ENCODE measurements at places on chromosomes 1 and 21.
A peak's percentile ranks its signal among the peaks of the same experiment; 100 is the strongest.

DNA sequence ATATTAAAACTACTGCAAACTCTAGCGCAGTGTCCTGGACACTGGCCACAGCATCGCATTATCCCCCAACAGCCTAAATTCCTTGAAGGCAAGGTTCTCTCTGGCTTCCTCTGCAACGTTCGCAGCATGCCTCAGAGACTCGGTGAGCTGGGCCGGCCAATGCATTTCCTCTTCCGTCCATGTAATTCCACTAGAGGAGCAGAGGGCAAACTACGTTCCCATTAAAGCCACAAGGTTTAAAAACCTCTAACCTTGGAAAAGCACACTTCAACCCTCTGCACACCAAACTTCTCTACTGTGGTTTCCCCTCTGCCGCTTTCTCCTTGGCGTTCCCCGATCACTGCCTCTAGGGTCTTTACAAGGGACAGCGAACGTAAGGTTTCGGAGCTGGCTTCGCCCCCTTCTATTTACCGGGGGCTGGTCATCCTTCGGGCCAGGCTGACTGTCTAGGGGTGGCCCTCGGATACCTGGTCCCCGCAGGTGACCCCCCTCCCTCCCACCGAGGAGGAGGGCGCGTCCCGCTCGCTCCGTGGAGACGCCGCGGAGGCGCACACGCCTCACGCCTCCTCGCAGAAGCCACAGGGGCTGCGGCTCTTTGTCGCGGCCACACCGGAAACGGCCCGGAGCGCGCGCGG, 456 bp upstream of the SMYD2 start:
- DNase-seq, result peak; percentile 54

DNA sequence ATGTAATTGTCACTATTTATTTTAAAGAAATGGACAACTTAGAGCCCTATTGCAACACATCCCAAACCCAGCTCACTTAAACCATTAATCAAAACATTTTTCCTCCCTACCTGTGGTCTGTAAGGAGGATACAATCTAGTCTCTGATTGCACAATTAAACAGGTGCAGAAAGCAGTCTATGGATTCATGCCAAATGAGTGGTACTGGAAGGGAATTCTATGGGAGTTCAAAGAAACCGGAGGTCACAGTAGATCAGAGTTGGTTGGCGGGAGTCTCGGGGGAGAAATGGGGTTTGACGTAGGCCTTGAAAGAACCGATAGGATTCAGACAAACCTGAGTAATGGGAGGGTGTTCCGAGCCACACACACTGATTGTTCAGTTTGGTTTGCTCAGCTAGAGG, 314.9 kb downstream of the KIF26B start:
- no peak for DNase-seq

DNA sequence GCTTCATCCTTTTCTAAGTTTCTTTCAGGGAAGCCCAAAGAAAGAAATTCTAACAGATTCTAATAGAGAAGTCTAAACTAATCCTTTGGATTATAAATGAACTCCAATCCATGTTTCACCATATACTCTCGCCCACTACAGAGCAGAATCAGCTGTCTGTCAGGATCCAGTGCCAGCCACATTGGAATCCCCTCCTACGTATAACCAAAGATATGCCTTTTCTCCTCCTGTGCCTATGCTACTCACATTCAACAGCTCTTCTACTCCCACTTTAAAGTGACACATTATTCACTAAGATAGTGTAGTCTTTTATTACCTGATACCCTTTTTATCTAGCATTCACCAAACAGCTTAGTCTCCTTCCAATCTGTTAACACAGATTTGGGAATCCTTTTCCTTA, 3.1 kb downstream of the ETV3 start:
- no peak for DNase-seq

DNA sequence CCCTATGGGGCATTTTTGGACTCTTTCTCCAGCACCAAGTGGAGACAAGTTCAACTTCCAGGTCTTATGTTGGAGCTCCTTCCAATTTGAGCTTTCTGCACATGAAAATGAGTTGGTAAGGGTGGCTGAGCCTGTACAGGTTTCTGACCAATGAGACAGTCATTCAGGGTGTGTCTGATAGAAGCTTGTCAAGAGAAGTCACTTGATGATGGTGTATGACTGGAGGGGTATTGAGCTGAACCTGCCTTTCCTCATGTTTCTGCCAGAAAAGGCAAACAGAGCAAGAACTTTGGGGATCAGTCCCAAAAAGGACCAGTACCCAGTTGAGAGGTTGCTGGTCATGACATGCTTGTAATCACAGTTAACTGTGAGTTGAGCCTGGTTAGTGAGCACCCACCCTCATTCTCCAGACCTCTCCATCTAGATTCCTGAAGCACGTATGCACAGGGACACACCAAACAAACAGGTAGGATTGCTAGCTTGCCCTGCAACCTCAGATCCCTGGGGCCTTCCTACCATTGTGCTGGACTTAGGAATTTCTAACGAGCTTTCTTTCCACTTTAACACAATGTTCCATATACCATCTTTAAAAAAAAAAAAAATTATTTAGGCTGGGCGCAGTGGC, 26.6 kb downstream of the FAM89A start:
- DNase-seq, result no peak

DNA sequence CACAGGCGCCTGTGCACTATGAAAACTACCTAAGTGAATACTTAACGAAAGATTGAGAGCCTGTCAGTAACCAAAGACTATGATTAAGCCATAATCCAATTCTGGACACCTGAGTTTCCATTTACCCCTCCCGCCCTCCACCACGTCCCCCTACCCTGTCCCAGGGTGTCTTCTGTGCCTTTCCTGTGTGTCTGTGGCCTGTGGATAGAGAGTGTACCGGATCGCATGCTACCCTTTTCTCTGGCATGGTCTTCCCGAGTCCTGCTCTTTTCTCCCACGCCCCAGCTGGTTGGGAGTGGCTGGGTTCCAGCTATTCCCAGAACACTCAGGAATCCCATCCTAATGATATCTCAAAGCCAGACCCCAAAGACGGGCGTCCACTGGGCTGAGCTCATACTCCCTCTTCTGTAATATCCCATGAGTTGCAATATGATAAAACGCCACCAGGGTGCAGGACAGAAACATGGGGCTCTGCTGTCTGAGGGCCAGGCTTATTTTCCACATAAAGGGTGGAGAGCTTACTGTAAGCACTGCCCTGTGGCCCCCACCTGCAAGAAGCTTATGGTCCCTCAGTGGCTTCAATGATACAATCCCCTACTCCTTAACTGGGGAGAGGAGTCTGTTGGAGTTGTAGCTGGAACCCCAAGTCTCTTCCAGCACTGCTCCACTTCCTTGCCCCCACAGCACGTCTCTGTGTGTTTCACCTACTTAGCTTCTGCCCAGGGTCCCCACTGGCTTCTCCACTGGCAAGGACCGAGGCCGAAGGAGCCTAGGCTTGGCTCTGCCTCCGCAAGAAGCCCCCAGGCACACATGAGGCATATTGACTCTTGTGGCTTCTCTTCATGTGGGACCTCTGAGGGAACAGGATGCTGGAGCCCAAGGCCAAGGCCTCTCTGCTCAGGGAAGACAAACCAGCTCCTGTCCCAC, 17.6 kb upstream of the ALX3 start:
- DNase-seq, result peak; percentile 24

GRCh38 chr1:66711420-66711819, 40.8 kb upstream of the DYNLT5 start:
- DNase-seq, result no peak

DNA sequence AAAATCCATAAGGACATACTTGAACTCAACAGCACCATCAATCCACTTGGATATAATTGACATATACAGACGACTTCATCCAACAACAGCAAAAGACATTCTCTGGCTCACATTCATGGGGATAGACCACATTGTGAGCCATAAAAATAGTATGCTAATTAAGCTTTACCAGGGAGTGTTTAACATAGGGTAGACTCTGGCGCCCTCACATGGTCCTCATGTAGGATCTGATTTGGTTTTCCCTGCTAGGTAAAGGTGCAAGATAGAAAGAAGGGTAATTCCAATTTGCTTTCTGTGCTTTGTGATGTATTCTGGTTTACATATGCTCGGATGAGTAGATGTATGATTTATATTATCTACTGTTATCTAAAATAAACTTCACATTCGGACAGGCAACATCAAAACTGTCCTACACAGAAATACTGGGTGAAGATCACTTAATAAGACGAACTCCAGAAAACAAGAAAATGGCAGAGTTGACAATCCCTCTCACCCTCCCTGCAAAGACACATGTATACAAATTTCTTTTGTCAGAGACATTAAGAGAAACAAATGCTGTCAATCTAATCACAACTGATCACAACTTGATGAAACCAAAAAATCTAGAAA, 27.7 kb downstream of the CR1L start:
- no peak for DNase-seq

GRCh38 chr1:230798491-230798890, 51.3 kb downstream of the CAPN9 start:
- no peak for DNase-seq

DNA sequence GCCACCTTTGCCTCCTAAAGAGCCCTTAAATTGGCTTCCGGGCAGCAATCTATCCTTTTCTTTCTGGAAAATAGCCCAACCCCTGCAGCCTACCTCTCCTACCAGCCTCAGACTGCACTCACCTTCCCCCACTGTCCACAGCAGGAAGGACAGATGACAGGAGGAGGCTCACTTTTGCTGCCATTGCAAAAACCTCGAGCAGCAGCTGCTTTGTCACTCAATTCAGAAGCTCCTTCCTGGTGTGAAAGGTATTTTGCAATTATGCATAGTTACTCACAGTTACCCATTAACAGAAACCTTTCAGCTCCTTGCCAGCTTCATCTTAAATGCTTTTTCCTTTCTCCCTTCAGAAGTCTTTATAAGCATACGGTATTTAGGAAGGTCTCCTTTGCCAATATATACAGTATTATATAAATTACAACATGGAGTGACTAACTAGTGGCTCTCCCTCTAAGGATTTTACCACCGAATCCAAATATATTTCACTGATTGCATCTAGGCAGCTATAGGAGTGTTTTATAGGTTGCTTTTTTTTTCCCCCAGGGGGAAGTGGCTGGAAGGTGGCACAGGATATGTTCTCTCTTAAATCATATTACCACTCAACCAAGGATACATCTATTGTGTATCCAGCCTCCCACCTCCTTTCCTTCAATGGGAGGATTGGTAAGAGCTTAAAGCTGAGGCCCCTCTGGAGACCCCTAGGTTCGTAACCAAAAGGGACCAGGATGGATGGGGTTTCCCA, 142.1 kb upstream of the IPO9 start:
- no peak for DNase-seq

DNA sequence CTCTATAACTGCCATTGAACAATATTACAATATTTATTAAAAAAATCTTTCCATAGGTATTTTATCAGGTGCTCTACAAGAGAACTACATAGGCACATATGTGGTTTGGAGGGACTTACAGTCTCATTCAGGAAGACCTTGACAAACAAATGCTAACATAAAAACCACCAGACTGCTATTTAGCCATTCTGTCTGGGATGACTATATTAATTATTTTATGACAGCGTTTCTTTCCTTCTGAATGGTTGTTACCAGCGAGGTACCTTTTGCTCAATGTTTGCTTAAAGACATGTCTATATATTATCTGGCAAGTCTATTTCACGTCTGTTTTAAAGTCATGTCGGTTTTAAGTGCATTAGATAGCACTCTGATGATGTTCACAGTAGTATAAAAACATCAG, 69.7 kb downstream of the RUNX1 start:
- no peak for DNase-seq

GRCh38 chr1:205235951-205236350, 8.2 kb downstream of the TMCC2 start:
- DNase-seq, result no peak
